ENCODE measurements at places on chromosomes 7 and 10.

DNA sequence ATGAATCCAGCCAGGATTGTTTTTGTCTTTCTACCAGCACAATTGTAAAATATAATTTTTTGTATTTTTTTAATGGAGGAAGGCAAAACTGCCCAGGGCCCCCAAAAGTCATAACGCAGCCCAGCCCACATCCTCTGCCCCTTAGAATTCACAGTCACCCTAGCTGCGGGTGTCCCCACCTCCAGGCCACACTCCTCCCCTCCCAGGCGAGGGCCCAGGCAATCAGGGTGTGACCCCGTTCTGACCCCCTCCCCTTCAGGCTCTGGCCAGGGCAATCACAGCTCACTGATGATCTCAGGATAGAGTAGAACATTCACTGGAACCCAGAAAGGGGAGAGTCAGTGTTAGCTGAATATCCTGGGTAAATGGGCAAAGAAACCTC, 92.0 kb upstream of the MACROH2A2 start:
- no peak for DNase-seq

GRCh38 chr10:119190353-119190752, 11.7 kb upstream of the PRDX3 start:
- no peak for DNase-seq

GRCh38 chr7:20172736-20173334, 44.3 kb downstream of the MACC1 start:
- DNase-seq, result no peak

- no peak for DNase-seq
Observed at GRCh38 chr10:42990016-42990720, 86.7 kb upstream of the RET start.

GRCh38 chr10:122387572-122387971, 13.1 kb downstream of the PLEKHA1 start:
- no peak for DNase-seq

DNA sequence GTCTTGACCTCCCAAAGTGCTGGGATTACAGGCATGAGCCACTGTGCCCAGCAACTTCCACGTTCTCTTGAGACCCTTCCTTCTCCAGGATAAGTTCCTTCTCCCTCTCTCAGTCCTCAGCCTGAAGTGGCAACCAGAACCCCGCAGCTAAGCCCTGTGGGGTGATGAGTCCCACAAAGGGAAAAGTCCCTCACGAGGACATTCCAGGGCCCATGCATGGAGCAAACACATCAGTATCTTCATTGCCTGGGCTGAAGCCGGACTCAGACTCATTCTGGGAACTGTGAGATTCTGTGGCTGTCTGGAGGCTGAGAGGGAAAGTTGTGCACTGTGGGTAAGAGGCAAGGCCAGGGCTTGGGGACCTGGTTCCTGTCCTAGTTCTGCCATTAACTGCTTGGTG, 622.9 kb downstream of the GALNT17 start:
- DNase-seq, result no peak

GRCh38 chr10:70558871-70559810, 43.4 kb downstream of the PRF1 start:
- peak; percentile 22 for DNase-seq

GRCh38 chr7:50369143-50370026, 64.9 kb downstream of the IKZF1 start:
- DNase-seq, result no peak

- no peak for DNase-seq
Observed at GRCh38 chr7:30931929-30932540, 20.4 kb downstream of the AQP1 start.

- no peak for DNase-seq
Observed at GRCh38 chr10:132832186-132832969, 46.4 kb upstream of the NKX6-2 start.

DNA sequence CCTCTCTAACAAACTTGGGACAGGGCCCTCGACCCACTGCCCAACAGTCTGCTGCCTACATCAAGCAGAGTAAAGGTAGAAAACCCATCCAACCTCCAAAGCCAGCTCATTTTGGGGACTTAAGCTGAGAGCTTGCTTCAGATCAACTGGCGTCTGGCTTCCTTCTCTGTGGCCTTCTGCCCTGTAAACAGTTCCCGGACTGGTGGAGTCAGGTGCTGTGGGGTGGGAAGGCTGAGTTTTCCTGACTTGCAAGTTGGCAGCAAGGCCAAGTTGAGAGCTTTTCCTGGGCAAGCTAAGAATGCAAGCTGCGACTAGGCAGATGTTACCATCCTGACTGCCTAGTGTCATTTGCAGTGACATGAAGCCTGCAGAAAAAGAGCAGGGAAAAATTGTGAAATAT, 3.7 kb downstream of the GALNT17 start:
- no peak for DNase-seq

- DNase-seq, result no peak
Observed at GRCh38 chr10:127243490-127244272, 47.3 kb upstream of the INSYN2A start.

DNA sequence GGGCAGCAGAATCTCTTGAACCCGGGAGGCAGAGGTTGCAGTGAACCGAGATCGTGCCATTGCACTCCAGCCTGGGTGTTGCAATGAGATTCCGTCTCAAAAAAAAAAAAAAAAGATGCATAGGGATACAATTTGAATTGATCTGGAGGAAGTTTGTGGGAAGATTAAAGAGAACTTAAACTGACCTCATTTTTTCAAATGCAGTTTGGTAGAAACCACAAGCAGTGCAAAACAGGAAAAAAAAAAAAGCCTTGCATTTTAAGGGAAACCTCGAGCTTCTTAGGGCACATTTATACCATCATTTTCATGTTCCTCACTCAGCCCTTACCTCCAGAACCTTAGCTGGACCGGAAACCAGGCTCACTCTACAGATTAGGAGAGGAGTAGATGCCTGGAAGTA, 2.8 kb downstream of the KCTD7 start:
- DNase-seq, result no peak

GRCh38 chr7:135769005-135769802, 20.6 kb upstream of the FAM180A start:
- DNase-seq, result no peak

- DNase-seq, result no peak
Observed at GRCh38 chr7:11591055-11591633, 240.9 kb downstream of the THSD7A start.

- DNase-seq, result no peak
Observed at GRCh38 chr7:141409219-141409618, 142.0 kb upstream of the AGK start.

DNA sequence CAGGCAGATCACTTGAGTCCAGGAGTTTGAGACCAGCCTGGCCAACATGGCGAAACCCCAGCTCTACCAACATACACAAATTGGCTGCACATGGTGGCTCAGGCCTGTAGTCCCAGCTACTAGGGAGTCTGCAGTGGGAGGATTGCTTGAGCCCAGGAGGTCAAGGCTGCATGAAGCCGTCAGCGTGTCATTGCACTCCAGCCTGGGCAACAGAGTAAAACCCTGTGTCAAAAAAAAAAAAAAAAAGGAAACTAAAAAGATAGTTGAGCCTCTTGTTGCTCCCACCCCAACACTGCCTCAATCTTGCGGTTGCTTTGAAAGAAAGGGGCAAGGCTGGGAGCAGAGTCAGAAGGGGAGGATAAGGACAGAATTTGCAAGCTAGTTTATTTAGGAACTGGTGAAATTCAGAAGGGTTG, 69.9 kb downstream of the SYPL1 start:
- DNase-seq, result no peak

DNA sequence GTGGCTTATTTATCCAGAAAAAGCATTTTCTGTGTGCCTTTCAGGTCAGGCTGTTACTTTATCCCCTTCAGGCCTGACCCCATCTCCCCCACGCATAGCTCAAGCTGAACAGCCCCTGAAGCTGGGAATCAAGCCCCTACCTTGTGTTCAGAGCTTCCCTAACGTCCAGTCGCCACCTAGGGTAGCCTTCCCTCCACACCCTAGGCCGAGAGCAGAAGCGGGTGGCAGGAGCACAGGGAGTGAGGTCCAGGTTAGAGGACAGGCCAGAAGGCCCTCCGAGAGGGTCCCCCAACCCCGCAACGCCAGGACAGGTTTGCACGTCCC, 479 bp upstream of the SEMA4G start:
- no peak for DNase-seq

GRCh38 chr7:155597753-155598140, 46.7 kb upstream of the RBM33 start:
- DNase-seq, result no peak

- no peak for DNase-seq
Observed at GRCh38 chr7:83149466-83149865, 13.2 kb downstream of the PCLO start.

DNA sequence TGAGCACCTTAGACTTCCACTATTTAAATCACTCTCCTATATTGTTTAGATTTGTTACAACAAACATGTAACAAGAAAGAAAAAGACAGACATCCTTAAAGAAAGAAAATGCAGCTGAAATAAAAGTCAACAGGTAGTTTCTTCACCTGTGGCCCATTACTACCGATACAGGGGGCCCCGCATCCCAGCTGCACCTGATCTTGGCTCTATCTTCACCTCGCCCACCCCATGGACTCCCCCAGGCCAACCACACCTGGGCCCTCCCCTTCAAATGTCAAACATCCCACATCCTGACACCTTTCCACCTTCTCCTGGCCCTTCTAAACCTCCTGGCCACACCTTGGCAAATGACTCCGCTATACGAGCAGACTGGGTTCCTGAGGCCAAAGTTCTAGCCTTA, 7.0 kb downstream of the DDX56 start:
- DNase-seq, result no peak

DNA sequence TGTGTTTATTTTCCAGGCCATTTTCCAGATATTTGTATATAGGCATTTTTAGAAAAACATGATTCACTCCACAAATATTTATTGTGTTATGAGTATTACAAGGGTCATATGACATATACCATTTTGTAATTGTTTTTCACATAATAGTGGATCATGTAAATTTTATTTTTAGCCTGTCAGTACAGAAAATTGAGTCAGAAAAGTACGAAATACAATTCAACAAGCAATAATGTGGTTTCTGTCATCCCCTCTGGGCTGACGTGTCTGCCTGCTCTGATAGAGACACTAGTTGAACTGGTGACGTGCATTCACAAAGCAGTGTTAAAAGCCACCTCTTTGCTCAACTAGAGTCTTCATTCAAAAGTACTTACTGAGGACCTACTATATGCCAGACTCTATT, 97.9 kb upstream of the STEAP1B start:
- DNase-seq, result no peak

Data from activated T-helper 9 cell treated with anti-CD3 and anti-CD28 coated beads, Interleukin-2, amount 50 U/mL, for 16 hours (primary cell).